ENCODE measurements at places on chromosomes 11 and 22.

GRCh38 chr11:101127699-101128570, 1.7 kb downstream of the PGR start:
- no peak for DNase-seq

DNA sequence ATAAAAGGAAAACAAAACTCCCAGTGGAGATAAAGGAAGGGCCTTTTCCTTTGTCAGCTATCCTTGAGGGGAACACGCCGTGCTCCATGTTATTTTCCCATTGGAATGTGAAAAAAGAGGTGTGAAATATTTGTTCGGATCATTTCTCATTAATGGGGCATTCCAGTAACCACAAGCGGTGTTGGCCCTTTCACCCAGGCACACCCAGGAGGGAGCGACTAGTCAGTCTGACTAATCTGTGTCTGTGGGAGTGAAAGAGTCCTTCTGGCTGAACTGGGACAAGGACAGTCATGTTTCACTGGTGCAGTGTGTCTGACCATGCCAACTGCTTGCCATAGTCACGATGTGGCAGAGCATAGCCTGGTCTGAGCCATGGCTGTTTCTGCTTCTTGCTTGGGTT, 13.0 kb upstream of the MYEOV start:
- DNase-seq = peak; percentile 97

- DNase-seq = no peak
These were observed 216.5 kb upstream of the GRIA4 start for GRCh38 chr11:105393326-105393725.

- DNase-seq = peak; percentile 61
These were observed 16.5 kb upstream of the SHISAL1 start for GRCh38 chr22:44329179-44329796.

DNA sequence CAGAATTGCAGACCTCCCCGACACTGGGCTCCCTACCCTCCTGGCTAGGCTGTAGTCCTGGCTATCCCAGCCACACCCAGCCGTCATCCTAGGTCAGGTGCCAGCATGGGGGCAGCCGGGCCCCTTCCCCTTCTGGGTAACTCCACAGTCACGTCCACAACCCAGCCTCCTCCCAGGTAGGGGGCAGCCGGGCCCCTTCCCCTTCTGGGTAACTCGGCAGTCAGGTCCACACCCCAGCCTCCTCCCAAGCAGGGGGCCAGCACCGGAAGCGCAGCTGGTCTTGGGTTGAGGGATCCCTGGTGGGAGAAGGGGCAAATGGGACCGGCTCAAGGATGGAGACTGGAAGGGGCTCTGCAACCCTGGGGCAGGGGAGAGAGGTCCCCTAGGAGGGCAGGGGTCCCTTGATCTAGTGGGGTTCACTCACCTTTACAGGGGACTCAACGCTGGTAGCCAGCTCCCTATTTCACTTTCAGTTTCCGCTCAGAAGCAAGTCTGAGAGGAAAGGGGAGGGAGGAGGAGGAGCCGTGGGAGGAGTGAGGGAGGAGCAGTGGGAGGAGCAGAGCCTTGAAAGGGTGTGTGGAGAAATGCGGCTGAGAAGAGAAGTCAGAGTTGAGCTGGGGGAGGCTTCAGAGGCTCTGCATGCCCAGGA, at the start of gene TRIM21:
Gene TRIM21, minus strand, starts transcription at position 494 of the 649 bp plus-strand sequence. CDS start 3,293 bp downstream, outside the sequence.
- peak; percentile 79 for DNase-seq

DNA sequence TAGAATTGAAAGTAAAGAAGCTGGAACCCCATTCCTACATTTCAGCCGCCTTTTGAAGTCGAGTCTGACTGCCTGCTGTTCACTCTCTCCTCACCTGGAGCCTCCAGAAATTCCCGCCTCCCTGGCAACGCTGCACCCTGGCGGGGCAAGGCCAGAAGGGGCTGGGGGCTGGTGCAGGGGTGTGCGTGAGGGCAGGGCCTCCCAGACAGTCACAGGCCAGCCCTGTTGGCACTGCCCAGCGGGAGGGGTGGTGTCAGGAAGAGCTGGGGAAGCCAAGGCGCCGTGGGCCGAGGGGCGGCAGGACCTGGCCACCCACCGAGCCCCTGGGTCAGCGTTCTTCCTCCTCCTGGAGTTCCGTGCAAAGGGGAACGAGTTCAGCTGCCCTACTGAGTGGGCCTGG, 123.2 kb downstream of the KCNQ1OT1 start:
- no peak for DNase-seq

DNA sequence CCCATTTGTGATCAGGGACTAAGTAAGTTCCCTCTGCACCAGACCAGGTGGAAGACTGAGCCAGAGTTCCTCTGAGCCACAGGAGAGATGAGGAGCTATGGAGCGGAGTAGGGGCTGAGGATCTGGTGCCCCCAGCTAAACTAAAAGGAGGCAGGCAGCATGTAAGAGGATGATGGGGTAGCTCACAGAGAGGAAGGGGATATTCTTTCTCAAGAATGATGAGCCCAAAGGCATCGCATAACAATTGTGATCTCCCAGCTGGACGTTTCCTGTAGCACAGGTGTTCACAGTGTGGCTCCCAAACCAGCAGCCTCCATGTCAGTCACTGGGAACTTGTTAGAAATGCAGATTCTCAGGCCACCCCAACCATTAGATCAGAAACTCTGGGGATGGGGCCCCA, 24.4 kb downstream of the ADAMTS8 start:
- DNase-seq = no peak

DNA sequence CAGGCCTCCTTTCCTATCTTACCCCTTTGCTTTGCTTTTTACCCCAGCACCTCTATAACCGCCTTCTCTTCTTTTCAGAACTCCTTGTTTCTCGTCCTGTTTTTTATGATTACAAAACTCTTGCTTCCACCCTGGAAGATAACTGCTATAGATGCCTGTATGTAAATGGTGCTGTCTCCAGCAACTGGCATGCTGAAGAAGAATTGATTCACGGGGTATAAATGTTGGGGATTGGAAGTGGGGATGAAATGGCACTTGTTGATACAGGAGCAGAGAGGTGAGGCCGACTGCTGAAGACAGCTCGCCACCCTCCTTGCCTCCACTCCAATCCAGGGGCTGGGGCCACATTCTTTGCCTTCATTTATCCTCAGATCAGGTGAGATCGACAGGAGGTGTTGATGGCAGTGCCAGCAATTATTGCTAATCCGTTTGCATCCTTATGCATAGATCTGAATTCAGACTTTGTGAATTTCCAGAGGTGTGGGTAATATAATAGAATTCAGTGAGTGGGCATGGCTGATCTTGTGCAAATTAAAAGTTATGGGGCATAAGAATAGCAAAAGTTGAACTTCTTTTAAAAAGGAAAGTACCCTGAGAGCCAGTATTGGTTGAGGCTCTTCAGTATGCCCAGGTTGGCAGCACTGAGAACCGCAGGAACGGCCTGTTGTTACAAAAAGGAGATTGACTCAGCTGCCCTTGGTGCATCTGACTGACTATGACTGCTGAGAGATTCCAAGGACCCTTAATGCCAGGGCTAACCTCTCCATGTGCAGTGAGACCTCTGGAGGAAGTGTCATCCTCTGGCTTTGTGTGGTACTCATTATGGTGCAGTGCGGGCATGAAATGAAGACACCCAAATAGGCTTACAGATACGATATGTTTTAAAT, 5.3 kb downstream of the NEAT1 start:
- DNase-seq = peak; percentile 50

- no peak for DNase-seq
These were observed 4.8 kb downstream of the SPATA19 start for GRCh38 chr11:133840479-133840941.

DNA sequence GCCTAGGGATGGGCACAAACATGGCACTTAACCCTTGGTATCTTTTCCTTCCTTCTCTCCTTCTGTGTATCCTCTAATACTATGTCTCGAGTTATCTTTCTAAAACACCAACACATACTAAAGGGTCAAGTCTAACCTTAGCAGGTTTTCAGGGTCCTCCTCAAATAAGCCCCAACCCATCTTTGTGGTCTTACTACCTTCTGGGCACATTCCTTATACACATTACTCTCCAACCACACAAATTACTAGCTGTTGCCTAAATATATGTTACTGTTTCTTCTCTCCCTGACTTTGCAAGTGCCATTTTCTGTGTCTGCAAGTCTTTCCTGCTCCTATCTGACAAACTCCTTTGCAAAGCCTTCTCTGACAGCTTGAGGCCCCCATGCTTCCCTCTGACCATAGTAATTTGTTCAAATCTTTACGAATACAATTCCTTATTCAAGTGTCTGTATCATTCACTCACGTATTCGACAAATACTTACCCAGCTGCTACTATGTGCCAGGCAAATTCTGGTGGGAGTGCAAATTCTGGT, 15.8 kb upstream of the NUP160 start:
- no peak for DNase-seq

DNA sequence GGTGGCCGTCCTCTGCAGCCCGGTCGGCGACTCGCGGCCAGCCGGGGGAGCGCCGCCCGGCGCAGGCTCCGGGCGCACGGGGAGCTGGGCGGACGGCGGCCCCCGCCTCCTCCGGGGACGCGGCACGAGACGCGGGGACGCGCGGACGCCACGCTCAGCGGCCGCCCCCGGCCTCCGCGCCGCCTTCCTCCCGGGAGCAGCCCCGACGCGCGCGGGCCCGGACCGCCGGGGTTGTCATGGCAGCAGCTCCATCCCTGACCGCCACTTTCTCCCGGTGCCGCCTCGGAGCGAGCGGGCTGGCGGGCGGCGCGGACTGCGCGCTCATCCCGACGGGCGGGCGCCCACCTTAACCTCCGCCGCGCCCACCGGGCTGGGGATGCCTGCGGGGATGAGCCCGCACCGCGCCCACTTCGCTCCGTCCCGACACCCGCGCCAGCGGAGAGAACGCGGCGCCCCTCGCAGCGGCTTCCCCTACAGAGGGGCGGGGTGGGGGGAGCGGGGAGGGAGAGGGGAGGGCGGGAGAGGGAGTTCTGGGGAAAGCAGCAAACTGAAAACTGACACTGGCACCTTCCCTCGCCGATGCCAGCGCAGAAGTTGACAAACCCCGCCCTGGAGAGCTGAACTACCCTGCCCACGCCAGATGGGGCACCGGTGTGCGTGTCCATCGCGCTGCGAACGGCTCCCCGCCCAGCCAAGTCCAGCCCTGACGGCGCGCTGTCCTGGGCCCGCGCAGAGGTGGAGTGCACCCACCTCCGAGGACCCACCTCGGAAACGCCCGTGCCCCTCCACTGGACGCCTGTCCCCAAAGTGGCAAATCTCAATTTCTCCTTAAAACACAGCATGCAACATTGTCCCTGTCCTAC, 588.4 kb downstream of the OPCML start:
- no peak for DNase-seq

- DNase-seq = peak; percentile 50
These were observed 43.9 kb downstream of the CCDC34 start for GRCh38 chr11:27319072-27319471.

DNA sequence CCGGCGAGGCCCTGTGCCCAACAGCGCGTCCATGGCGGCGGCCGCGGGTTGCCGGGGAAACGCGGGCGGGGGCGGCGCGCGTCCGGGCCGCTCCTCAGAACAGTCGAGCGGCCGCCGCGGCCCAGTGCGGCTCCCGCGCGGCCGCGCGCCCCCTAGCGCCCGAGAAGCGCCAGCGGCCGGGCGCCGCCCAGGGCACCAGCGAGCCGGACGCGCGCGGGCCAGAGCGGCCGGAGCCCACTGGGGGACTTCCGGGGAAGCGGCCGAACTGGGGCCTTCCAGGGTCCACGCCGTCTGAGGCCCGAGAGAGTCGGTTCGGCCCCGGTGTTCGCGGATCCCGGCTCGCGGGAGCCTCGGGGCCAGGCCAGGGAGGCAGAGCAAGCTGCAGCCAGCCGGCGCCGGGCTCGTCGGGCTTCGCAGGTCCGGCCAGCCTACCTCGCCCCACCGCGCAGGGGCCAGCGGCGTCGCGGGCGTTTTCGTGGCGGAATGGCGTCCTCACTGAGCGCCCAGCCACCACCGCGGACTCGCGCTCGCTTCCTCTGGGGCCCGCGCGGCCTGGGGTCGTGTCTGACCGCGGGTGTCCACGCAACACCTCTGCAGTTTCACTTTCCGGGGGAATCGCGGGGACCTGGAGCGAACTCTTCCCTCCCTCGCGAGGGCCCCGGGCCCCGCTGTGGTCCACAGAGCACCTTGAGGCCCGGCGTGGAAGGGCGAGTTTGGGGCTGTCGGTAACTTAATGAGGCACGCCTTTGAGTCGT, at the start of gene DENND6B:
Gene DENND6B, minus strand, starts transcription at position 57 of the 755 bp plus-strand sequence. Its CDS starts 24 bp downstream, at position 33.
- DNase-seq = peak; percentile 76

DNA sequence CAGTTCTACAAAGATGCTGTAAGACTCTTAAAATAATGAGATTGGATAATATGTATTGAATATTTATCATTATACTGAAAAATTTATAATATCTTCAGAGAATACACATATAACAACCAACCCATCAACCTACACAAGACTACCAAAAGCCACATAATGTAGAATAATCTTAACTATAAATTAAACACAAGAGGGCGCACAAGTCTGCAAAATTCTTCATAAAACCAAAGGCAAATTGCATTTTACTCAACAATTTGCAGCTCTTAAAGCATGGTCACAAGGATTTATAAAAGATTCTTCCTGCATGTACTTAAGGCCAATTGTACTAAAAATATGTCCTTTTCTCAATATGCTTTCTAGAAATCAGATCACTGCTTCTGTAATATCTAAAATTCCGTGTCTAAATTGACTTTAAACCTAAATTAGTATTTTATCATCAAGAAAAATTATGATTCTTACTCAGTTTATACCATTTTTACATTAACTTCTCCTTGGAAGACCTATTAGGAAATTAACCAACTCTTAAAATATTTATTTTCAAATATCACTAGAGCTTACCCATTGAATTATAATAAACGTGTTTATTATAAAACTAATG, 79.0 kb downstream of the TTC28 start:
- peak; percentile 70 for DNase-seq

- DNase-seq = no peak
These were observed 5.3 kb downstream of the OR51F2 start for GRCh38 chr11:4826425-4826824.

DNA sequence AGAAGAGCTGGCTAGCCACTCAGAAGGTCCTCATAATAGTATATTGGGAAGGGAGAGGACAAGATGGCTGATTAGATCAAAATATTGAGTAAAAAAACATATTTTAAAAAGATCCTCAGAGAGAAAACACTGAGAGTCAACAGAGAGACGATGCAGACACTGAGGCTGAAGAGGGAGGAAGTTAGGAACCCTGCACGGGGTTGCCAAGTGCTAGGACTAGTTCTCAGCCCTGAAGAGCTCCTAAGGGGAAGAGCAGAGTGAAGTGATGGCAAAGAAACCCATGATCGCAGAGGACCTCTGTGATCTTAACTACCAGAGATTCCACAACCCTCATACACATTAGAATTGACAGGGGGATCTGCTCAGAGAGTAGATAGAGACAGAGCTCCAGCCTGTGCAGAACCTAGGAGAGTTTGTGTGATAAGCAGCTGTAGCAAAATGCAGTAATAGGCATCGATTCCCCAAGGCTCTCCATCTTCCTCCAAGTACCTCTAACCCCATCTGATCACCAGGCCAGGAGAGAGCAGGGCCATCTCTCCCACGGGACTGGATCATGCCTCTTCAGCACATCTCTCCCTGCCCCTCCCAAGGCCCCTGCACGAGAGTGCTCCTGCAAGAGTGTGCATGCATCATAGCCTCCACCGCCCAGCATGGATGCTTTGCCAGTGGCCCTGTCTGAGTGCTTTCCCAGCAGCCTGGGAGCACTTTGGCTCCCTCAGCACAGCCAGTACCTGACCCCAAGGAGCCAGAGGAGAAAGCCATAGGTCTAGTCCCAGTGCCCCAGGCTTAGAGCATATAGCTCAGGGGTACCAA, 41.2 kb upstream of the ARL14EP start:
- DNase-seq = no peak
